ENCODE measurements at places on chromosomes 6 and 20. TPM values are rescaled to one million over a fixed set of nuclear protein-coding genes. Genes with fewer than 3 reads are reported as not detected.

GRCh38 chr6:137661601-137662000 lies 167.4 kb upstream of the OLIG3 start:
- H3K27ac ChIP-seq, result no peak overlapping the region
- H3K4me1 ChIP-seq, result no peaks in the 10 kb centered on the region
- peak; percentile 35 for DNase-seq

GRCh38 chr20:51531141-51531710 lies 11.3 kb downstream of the NFATC2 start:
- peaks cover 12% of the 10 kb centered on the region for H3K36me3 ChIP-seq
- no peaks in the 10 kb centered on the region for H3K27me3 ChIP-seq
- peaks cover 27% of the 10 kb centered on the region for H3K4me1 ChIP-seq
- no peak overlapping the region for H3K4me3 ChIP-seq
- H3K27ac ChIP-seq, result no peak overlapping the region

IGF2R gene
- total RNA-seq, result 92.3 TPM

DNA sequence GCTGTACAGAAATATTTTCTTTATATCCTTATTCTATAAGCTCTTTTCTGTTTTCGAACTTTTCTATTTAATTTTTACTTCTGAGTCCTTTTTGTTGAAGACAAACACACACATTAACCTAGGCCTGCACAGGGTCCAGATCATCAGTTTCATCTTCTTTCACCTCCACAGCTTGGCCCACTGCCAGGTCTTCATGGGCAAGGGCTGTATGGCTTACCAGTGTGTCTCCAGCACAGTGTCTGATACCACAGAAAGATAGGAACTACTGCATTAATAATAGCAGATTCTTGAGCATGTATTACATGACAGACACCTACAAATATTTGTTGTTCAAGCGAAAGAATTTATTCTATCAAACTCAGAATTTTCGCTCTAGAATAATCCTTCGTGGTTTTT lies 24.4 kb downstream of the QKI start:
- peaks cover 15% of the 10 kb centered on the region for H3K4me1 ChIP-seq
- peak; percentile 44 for DNase-seq
- H3K27me3 ChIP-seq, result no peaks in the 10 kb centered on the region
- H3K36me3 ChIP-seq, result no peaks in the 10 kb centered on the region

- H3K4me3 ChIP-seq, result peak overlapping the region; percentile 70
- peaks cover 82% of the 10 kb centered on the region for H3K36me3 ChIP-seq
- H3K4me1 ChIP-seq, result peaks cover 14% of the 10 kb centered on the region
- DNase-seq, result no peak
- no peaks in the 10 kb centered on the region for H3K27me3 ChIP-seq
- no peak overlapping the region for H3K27ac ChIP-seq
Observed at GRCh38 chr6:32974541-32975308, 6.3 kb downstream of the BRD2 start.

DNA sequence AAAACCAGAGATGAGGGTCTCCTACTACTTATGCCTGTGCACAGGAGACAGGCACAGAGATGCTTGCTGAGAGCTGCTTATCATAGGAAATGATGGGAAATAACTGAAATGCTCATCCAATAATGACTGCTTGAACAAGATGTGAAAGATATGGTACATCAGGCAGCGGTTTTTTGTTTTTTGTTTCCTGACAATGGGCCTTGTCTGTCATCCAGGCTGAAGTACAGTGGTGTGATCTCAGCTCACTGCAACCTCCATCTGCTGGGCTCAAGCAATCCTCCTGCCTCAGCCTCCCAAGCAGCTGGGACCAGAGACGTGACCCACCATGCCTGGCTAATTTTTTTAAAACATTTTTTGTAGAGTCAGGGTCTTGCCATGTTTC lies 1.2 kb upstream of the RIPOR3 start:
- H3K27ac ChIP-seq, result peak overlapping the region; percentile 85
- H3K27me3 ChIP-seq, result no peaks in the 10 kb centered on the region
- peaks cover 43% of the 10 kb centered on the region for H3K4me1 ChIP-seq

- H3K4me3 ChIP-seq, result no peak overlapping the region
- no peaks in the 10 kb centered on the region for H3K4me1 ChIP-seq
- DNase-seq, result no peak
- H3K27ac ChIP-seq, result no peak overlapping the region
- H3K27me3 ChIP-seq, result peaks cover 27% of the 10 kb centered on the region
Observed at GRCh38 chr20:50855498-50856474, 60.9 kb downstream of the BCAS4 start.

Data from K562 (cell line).